Stimulated activated CD4-positive, alpha-beta T cell treated with anti-CD3 and anti-CD28 coated beads, Interleukin-4, amount 100 ng/mL, for 48 hours (primary cell): ENCODE measurements at places on chromosomes 6 and 20.

- no peak for DNase-seq
Measured at GRCh38 chr6:16974387-16974673, 127.5 kb upstream of the STMND1 start.

DNA sequence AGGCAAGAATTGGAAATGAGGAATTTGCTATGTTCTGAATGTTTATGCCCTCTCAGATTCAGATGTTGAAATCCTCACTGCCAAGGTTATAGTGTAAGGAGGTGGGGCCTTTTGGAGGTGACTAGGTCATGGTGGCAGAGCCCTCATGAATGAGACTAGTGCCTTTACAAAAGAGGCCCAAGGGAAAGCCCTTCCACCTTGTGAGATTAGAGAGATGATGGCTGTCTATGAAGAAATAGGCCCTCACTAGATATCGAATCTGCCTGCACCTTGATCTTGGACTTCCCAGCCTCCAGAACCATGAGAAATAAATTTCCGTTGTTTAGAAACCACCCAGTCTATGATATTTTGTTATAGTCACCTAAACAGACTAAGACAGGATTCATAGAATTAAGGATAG is 10.4 kb downstream of the ASIP start:
- DNase-seq = no peak

DNA sequence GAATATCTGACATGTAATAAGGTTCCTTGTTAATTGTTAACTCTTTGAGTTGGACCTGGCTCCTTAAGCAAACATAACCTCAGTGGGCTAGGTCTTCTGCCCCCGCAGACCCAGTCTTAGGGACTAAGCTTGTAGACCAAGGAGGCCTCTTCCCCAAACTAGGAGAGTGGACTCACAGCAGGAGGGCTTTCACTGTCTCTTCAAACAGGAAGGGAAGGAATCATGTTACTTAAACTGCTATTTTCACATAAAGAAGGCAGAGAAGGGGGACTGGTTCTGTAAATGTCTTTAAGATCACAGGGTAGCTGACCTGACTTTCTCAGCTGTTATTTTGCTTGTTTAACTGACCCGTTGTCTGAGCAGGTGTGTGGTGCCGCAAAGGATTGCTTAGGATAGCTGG is 34.9 kb upstream of the PRDM1 start:
- DNase-seq = no peak

DNA sequence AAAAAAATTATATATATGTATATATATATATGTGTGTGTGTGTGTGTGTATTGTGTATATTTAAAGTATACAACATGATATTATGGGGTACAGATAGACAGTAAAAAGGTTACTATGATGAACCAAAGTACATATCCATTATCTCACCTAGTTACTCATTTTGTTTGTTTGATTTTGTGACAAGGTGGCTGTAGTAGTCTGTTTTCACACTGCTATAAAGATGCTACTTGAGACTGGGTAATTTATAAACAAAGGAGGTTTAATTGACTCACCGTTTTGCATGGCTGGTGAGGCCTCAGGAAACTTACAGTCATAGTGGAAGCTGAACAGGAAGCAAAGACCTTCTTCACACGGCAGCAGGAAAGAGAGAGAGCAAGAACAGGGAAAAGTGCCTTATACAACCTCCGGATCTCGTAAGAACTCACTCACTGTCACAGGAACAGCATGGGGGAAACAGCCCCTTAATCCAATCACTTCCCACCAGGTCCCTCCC is 30.2 kb upstream of the DACT2 start:
- DNase-seq = no peak

DNA sequence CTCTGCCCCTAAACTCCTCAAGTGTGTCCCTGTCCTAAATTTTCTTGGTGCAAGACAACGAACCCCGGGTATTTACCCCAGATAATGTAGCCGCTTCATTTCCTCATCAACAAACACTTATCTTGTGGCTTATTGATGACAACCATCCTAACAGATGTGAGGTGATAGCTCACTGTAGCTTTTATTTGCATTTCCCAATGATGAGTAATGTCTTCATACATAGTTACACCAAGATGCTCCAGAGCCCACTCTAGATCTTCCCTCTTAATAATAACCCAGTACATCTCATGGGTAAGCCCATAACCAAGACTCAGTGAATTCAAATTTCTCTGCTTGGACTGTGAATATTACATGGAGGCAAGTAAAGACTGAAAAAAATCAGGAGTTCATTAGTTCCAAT is 48.2 kb upstream of the BEND6 start:
- DNase-seq = no peak

DNA sequence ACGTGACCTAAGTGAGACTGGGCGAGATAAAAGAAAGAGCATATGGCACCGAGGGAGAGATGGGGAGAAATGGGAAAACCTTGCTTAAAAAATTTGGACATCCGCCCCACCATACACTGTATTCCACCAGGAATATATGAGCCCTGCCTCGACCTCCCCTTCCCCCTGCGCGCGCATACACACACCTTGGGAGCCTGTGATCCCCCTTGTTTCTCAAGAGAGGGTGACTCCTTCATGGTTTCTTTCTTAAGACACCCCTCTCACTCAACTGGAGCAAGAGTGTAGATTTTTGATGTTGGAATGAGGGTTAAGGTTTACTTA is 480 bp downstream of the ABCF1 start:
- no peak for DNase-seq

GRCh38 chr6:153012856-153013255 is 10.3 kb upstream of the MTRF1L start:
- DNase-seq = no peak

GRCh38 chr6:150596439-150596838 is 3.2 kb upstream of the PLEKHG1 start:
- DNase-seq = no peak

DNA sequence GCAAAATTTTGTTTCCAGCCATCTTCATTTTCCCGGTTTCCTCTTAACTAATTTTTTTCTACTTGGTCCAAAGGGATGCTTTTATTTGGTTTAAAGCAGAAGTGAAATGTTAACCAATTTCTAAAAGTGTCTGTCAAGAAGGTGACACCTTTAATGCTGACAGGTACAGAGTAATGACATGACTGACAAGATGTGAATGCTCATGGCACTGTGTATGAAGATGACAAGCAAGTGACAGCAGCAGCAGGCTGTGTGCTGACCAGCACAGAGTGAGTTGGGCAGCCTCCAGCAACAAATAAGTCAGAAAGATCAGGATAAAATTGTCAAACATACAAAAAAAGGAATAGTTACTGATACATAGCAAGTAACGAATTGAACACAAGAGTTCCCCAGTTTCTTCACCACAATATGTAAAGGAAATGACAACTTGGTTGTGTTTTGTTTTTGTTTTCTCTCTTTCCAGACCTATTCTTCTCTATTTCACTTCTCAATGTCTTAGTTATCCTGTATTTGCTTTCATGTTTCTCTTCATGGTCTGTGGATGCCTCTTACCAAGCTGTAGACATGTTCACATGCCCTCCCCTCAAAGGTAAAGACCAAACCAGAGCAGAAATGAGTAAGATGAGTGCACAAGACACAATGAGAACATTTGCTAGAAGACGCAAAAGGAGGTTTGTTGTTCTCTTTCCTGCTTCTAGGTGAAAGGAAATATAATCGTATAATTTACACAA is 174.9 kb downstream of the FRK start:
- DNase-seq = no peak

- no peak for DNase-seq
Measured at GRCh38 chr6:30688569-30688968, 2.1 kb upstream of the PPP1R18 start.

DNA sequence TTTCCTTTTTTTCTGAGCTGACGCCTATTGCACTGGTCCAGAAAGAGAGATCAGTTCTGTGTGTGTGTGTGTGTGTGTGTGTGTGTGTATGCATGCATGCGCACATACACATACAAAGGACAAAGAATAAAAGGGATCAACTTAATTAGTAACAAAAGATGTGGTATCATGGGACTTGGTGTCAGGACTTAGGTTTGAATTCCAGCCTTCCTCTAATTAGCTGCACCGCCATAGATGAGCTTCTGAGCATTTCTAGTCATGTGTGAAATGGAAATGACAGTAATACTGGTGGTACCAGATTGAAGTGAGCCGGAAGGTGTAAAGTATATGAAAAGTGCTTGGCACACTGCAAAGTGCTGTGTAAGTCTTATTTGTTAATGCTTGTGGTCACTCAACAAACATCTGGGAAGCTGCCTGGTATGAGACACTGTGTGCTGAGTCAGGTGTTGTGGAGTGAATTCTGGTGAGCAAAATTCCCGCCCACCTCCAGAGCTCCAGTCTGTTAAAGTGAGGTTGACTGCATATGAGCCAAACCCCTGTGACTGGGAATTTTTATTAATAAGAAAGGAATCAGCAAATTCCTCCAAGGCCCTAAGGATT is 12.4 kb downstream of the DAAM2 start:
- DNase-seq = no peak

DNA sequence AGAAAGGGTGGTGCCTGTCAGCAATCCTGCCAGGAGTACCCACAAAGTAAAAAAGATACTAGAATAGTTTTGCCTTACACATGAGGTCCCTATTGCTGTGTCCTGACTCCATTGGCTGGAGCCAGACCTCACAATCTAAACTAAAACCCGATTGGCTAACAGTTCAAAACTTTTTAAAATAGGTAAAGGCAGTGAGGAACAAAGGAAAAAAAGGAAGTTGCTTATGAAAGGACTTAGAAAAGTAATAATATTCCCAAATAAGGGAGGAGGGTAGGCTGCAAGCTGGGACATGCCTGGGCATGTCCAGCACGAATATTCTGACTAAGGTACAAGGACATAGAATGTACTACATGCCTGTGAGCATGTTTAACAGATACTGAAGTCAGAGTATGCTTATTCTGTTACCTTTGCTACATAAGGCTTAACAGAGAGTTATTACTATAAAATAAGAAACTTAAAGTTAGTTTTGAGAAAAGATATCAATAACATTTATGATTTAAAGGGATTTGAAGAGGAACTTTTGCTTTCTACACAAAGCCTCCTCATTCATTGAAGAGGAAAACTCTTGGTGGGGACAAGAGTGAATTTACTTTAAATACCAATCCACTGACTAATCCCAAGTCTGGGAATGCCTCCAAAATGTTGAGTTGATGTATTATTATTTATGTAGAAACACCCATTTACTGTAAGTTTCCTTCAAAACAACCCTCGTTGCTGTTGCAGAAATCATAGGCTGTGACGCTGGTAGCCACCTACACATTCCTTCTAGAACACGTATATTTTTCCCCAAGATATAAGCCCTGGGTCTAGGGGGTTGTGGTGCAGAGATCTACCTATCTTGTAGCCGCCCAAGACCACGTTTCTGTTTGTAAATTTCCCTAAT is 8.2 kb upstream of the MTHFD1L start:
- no peak for DNase-seq
